ENCODE measurements at places on chromosomes 1 and 21.

DNA sequence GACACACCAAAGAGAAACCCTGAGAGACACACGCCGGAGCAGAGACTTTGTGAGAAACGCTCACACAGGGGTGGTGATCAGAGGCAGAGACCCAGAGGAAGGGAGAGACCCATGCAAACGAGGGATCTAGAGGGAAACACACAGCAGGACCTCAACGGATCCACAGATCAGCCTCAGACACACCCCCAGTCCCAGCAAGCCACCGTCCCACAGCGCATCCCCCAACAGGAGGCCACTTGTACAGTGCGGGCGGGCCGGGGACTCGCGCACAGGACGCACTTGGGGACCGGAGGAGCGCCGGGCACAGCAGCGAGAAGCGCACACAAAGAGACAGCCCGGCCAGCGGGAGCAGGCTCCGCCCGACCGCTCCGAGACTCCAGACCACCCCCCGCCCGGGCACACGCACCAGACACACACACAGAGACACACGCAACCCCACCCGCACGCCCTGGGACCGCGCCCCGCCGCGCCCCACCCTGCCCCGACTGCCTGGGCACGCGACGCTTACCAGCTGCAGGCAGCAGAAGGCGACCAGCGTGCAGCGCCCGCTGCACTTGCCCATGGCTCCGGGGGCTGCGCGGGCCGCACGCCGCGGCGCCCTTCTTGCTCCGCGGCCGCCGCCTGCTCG is 587 bp downstream of the NKAIN1 start:
- DNase-seq, result no peak

DNA sequence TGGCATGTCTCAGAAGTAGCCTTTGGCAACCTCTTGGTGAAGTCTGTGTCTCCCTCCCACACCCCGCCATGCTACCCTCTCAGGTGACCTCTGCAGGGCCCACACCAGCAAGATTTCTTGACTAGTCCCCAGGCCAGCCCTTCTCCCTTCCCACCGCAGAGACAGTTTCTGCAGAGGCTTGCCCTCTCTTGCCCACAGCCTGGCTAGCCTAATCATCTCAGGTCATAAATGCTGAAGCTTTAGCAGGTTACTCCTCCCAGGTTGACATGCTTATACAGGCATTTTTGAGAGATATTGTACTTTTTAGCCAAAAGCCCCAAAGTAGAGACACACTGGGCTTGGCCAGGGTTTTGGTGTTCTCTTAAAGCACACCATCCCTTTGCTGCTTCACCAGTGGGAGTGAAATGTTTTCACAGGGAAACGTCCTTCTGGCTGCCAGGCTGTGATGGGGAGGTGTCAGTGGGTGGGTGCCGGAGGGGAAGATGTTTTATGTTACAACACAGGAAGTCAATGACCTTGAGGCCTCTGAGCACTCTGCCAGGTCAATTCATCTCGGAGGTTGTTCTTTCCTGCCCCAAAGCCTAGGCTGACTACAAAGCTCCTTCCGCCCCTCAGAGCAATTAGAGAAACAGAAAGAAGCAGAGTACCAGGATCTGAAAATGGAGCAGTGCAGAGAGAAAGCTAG is 58.5 kb downstream of the STYXL2 start:
- no peak for DNase-seq

GRCh38 chr1:184340984-184341383 is 45.8 kb upstream of the C1orf21 start:
- no peak for DNase-seq

GRCh38 chr1:147527941-147528936 is 13.1 kb upstream of the BCL9 start:
- DNase-seq, result no peak

GRCh38 chr1:74767490-74767889 is 34.5 kb downstream of the TYW3 start:
- no peak for DNase-seq

DNA sequence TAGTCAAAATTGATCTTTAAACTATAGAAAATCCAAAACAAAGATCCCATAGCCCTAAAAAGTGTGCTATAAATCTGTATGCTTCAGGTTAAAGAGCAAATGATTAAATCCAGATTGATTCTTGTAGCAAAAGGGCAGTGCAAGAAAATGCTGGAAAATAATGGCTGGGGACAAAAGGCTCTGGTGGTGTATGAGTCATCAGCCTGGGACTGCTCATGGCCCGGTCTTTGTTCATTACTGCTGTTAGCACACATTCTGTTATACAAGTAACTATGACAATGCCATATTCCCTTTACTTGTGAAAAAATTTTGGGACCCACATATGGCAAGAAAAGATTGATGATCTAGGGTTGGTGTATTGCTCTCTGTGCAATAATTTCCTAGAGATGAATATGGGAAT is 89.1 kb downstream of the RWDD3 start:
- no peak for DNase-seq

DNA sequence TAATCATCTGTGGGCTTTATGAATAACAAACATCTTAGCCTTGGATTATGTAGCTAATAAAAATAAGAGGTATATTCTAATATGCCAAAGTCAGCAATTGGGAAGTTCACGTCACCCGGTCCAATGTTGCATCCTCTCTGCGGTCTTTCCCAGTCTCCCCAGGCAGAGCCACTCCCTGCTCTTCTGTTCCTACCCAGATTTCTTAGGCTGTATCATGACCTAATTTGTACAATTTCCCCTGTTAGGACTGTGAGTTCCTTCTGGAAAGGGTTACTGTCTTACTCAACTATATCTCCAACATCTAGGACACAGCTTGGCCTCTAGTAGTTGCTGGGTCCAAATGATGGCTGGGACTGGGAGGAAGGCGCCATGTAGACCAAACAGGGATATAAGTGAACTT is 29.8 kb upstream of the C1orf198 start:
- no peak for DNase-seq

- no peak for DNase-seq
These were observed 51.9 kb downstream of the ALPL start for GRCh38 chr1:21560916-21561638.

DNA sequence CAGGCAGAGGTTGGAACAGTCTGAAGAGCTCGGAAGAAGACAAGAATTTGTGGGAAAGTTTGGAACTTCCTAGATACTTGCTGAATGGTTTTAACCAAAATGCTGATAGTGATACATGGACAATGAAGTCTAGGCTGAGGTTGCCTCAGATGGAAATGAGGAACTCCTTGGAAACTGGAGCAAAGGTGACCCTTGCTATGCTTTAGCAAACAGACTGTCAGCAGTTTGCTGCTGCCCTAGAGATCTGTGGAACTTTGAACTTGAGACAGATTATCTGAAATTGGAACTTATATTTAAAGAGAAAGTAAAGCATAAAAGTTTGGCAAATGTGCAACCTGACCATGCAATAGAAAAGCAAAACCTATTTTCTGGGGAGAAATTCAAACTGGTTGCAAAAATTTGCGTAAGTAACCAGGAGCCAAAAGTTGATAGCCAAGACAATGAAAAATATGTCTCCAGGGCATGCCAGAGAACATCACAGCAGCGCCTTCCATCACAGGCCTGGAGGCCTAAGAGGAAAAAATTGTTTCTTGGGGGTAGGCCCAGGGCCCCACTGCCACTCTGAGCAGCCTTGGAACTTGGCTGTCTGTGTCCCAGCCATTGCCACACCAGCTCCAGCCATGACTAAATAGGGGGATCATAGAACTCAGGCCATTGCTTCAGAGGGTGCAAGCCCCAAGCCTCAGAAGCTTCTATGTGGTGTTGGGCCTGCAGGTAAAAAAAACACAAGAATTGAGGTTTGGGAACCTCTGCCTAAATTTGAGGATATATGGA is 675.3 kb downstream of the LTN1 start:
- DNase-seq, result no peak
